ENCODE measurements at places on chromosomes 4 and X.
A peak's percentile ranks its signal among the peaks of the same experiment; 100 is the strongest.

- DNase-seq = peak; percentile 38
Observed at GRCh38 chrX:23820235-23820782, 37.3 kb downstream of the SAT1 start.

GRCh38 chrX:139759637-139760036 lies 51.7 kb upstream of the MCF2 start:
- DNase-seq = no peak

GRCh38 chr4:79182209-79182608 lies 143.7 kb downstream of the NAA11 start:
- no peak for DNase-seq

GRCh38 chrX:57406149-57406548 lies 119.6 kb downstream of the FAAH2 start:
- no peak for DNase-seq

DNA sequence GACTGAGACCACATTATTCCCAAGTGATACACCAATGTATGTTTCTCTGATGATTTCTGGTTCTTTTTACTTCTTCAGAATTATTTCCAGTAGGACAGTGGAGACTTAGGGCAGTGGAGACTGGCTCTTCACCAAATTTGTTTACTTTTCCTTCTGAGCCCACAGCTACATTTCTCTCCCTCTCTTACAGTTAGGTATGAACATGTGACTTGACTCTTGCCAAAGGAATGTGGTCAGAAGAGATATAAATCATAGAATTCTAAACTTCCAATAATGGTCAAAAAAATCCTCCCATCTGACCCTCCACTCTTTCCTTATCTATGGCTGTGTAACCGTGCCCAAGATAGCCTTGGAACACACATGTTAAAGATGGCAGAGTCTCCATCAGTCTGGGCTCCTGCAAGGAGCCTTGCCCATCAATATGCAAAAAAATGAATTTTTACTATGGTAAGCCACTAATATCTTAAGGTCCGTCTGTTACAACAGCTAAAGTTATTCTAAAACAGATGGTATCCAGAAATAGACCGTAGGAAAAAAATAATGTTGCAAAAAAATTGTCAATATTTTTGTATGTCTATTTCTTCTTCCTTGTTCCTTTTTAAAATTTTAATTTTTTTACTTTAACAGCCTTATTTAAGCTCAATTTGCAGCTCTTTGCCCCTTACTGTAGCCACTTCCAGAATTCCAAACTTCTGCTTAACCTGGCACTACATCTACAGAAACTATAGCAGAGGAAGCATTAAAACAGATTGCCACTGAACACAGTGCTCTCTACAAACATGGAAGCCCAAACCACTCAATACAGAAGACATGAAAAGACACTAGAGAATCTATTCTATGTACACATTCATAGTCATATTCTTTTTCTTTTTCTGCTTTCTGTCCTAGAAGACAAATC lies 260.7 kb downstream of the COL25A1 start:
- peak; percentile 26 for DNase-seq

- no peak for DNase-seq
Observed at GRCh38 chrX:72659723-72660122, 54.4 kb downstream of the PHKA1 start.

Measured in NCI-H226 (cell line).